Motor neuron (in vitro differentiated cells): ENCODE measurements at places on chromosomes 2 and 18. TPM values are rescaled to one million over a fixed set of nuclear protein-coding genes. Genes with fewer than 3 reads are reported as not detected.

DNA sequence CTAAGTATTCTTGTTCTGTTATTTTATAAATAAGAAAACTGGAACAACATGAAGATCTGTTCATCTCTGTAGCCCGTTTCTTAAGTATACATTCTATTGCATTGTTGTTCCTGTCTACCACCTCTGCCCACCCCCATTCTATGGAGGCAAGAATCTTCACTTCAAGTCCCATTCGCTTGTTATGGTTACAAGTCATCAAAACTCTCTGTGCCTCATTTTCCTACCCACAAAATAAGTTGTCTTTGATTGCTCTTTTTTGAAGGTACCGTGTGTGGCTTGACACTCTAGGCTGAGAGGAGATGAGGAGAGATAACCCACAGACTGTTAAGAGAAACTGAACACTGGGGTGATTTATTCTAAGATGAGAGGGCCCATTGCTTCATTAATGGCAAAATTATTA, 2.9 kb upstream of the EVA1A start:
- ATAC-seq, result no peak

- peak; percentile 55 for ATAC-seq
These were observed 47.6 kb downstream of the ALPK2 start for GRCh38 chr18:58581265-58581664.

GRCh38 chr2:236941551-236941950, 144.1 kb upstream of the COPS8 start:
- ATAC-seq, result no peak

- no peak for ATAC-seq
These were observed 1238.0 kb upstream of the NRXN1 start for GRCh38 chr2:52269696-52270485.

- no peak for ATAC-seq
These were observed 1089.9 kb upstream of the SLC39A10 start for GRCh38 chr2:194566907-194567660.

DNA sequence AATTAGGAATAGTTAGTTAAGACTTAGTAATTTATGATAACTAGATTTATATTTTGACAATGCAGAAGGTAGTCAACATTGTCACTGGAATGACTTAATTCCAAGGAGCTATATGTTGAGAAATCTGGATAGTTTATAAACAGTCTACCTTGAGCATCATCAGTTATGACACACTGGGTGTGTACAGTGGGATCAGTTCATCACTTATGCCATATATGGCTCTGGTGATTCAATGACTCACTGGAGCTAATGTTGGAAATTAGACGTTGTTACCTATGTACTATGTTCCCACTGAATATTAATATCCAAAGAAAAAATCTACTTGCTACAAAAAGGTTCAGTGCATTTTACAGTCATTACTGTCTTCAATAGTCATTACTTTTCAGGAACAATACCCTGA, 34.0 kb upstream of the ITPRID2 start:
- ATAC-seq, result peak; percentile 42

DNA sequence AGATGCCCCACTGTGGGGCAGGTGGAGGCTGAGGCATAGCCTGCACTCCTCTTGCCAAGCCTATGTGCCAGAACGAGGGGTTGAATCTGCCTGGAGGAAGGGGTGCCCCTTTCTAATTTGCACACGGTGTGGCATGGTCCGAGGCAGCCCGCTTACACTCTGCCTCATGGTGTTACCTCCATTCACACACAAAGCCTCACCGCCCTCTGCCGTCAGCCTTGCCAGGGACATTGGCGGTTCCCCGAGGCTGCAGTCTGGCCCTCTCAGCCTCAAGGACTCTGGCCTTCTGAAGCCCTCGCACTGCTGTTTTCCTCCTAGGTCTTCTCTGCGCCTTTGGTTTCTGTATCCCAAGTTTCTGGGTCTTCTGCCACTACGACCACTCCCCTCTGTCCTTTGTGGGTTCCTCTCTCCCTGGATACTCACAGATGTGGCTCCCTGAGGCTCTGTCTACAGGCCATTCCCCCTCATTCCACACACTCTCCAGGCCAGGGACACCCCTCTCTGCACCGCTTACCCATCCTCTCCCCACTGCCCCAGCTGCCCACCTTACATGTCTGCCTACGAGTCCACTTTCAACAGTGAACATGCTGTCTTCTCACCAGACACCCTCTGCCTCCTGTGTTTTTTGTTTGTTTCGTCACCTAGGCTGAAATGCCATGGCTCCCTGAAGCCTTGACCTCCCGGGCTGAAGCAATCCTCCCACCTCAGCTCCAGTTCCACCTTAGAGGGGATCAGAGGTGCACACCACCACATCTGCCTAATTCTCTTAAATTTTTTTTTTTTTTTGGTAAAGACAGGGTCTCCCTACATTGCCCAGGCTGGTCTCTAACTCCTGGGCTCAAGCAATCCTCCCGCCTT, 7.9 kb upstream of the ASPRV1 start:
- no peak for ATAC-seq

DNA sequence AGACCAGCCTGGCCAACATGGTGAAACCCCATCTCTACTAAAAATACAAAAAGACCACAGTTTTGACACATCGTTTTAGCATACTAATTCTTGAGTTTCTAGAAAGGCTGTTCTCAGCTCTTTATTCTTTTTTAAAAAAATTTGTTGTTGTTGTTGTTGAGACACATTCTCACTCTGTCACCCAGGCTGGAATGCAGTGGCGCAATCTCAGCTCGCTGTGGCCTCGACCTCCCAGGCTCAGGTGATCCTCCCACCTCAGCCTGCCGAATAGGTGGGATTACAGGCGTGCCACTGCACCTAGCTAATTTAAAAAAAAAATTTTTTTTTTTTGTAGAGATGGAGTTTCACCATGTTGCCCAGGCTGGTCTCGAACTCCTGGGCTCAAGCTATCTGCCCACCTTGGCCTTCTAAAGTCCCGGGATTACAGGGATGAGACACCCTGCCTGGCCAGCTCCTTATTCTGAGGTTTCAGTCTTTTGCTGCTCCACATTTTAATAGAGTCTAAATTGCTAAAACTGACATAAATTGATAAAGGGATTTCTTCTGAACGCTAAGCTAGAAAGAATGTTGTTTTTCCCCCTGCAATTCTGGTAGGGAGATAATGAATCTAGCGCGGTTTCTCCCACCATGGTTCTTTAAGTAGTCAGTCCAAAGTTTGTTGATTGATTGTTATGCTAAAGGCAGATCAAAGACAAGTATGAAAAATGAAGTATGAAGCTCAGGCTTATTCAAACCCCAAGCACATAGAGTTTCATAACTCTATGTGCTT, 32.6 kb upstream of the CABLES1 start:
- ATAC-seq, result no peak

DNA sequence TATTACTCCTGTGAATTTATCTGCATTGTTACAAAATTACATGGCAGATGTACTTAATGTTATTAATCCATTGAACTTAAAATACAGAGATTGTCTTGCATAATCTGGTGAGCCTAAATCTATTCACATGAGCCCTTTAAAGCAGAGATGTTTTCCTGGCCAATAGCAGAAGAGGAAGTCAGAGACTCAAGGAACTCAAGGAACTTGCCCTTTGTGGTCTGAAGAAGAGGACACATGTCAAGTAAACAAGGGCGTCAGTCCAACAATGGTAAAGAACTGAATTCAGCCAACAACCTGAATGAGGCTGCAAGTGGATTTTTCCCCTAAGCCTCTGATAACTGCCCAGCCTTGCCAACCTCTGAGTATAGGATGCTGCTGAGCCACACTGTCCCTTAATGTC, 356.3 kb upstream of the PKDCC start:
- ATAC-seq, result no peak

- peak; percentile 91 for ATAC-seq
These were observed 29.9 kb upstream of the NT5DC4 start for GRCh38 chr2:112690853-112691401.

Gene EPB41L5
- 16.4 and 19.6 TPM in 2 replicates for total RNA-seq

Gene BCL2L11
- total RNA-seq, result 9.1 and 10.2 TPM in 2 replicates

Gene TMEM247
- not detected in 2 replicates for total RNA-seq
